CD4-positive, alpha-beta T cell treated with Interleukin-17A for 4 hours (primary cell): ENCODE measurements at places on chromosomes 5 and 9.
A peak's percentile ranks its signal among the peaks of the same experiment; 100 is the strongest.

DNA sequence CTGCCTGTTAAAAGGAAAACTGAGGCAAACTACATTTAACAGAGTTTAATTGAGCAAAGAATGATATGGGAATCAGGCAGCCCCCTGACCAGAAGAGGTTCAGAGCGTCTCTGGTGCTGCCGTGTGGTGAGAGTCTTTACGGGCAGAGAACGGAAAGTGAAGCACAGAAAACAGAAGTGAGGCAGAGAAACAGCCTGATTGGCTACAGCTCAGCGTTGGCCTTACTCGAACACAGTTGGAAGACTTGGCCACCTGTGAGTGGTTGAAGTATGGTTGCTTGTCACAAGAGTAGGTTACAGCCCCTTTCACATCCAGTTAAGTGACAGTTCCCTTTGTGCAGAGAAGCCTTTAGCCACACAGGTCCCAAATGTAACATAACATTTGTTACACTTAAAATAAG, 16.9 kb upstream of the FBP1 start:
- DNase-seq, result peak; percentile 47

DNA sequence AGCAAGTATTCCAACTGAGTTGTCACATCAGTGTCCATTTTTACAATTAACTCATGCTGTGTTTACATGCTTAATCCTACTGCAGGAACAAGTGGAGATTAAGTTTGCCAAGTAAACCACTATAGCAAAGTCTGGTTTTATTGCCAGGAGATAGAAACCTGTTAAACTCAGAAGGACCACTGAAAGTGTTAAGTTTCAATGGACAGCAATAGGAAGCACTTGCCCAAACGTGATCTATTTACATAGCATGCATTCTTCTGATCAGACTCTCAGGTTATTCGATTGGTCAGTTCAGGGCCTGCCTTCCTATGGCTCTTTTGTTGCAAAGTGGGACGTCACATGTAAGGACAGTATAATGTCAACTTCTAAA, 28.0 kb upstream of the IFNK start:
- no peak for DNase-seq

DNA sequence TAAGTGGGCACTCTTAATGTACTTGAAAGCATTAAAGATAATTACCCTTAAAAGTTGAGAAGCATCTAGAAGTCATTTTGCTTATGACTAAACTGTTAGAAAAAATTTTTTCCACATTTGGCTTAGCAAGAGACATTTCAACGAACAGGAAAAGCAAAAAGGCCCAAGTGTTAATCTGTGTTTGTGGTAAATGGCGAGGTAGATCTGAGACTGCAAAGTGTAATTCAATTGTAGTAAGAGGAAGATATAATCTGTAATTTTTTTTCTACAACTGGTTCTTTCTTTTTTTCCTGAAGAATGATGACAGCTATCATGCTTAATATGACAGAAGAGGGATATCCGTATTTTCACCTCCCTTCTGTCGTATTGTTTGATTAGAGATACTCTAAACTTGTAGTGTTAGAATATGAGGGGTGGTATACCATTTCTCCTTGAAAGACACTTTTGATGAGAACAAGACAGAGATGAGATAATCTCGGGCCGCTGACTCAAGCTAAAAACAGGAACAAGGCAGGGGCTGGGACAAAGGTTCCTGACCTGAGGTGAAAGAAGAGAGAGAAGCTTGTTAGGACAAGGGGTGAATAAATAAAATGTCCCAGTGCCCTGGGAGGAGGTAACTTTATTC, 459.3 kb upstream of the ZNF608 start:
- DNase-seq, result no peak

GRCh38 chr9:32045513-32045912, 338.9 kb upstream of the ACO1 start:
- DNase-seq, result no peak

DNA sequence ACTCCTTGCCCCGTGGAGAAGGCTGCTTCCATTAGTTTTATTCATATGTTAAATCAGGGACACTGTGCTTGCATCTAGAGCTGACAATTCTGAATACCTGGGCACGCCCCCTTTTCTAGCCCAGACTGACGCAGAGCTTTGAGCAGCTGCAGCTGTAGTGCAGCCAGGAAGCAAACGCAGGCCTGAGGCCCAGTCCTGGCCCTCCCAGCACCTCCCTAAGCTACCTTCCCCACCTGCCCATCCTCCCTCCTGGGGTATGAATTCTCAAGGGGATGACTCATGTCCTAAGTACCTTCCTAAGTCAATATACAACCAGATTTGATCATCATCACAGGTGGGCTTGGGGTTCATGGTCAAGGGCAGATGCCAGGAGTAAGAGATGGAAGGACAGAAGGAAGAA, 3.5 kb downstream of the PHF19 start:
- DNase-seq, result peak; percentile 70

GRCh38 chr5:38921174-38921573, 75.4 kb downstream of the OSMR start:
- no peak for DNase-seq

DNA sequence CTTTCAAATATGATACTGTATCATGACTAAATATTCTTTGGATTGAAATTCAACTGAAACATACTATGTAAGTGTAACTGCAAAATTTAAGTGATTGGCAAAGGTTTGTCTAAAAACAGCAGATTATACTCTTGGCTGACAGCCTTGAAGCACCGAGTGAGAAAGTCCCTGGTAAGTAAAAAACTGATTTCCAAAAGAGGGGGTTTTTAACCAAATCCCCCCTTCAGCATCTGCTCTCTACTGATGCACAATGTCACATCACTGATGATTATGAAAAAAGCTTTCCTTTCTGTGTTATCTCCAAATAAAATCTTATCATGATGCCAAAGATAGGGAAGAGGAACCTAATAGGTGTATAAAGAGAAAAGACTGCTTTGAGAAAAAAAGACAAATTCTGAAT, 141.0 kb downstream of the MEF2C start:
- no peak for DNase-seq

- no peak for DNase-seq
These were observed 1571.2 kb upstream of the C9orf72 start for GRCh38 chr9:29144476-29144875.

DNA sequence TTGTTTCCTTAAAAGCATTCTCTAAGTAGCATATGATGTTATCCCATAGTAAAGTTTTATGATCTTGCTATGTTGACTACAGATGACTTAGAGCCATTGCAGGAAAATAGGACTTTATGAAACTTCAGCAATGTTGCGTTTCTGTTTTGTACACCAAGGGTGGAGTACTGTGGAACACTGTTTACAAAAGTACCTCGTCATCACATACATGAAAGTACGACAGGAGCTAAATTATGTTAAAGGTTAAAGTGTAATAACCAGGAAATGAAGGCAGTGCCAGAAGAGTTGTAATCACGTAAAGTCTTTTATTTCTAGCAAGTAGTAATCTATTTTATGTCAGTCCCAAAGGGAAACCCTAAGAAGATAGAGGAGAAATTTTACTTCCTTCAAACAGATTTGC, 50.9 kb downstream of the C9orf85 start:
- no peak for DNase-seq

DNA sequence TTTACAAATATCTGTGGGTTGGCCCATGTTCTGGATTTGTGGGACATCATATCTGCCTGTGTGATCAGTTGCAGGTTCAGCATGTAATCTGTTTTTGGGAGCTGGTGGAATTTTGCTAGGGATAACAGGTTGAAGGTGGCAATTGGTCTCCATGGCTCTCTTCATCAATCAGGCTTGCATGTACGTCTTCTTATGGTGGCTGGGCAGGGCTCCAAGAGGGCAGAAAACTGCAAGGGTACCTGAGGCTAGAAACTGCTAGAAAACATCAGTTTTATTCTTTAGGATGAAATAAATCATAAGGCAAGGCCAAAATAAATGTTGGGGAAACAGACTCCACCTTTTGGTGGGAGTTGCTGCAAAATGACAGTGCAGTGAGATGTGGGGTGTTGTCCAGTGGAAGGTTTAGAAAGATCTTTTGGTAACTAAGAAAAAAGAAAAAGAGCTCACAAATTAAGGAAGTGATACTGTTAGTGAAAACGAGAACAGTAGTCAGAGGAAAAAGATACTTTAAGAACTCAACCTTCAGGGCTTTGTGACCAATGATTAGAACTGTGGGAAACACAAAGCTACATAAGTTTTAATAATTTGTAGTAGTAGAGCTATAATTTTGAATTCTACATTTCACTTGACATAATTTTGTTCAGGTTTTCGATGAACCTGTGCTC, 300.7 kb upstream of the IZUMO3 start:
- DNase-seq, result no peak

GRCh38 chr5:157469687-157470086, 9.7 kb downstream of the NIPAL4 start:
- no peak for DNase-seq

DNA sequence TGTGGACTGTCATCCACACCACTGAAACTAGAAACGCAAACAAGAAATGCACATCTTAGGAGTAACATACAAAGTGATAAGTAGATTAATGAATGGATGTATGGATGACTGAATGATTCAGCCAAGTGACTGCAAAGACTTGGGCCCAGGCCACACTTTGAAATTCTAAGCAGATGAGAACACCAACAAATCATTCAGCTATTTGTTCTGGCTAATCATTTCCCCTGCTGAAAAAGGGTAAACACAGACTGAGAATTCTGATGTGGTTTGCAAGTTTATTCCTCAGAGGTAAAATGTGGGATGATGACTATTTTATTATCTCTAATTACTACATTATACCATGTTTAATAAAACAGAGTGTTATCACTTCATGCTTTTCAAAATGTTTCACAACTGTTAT, 163.2 kb upstream of the ADAMTS16 start:
- DNase-seq, result no peak

DNA sequence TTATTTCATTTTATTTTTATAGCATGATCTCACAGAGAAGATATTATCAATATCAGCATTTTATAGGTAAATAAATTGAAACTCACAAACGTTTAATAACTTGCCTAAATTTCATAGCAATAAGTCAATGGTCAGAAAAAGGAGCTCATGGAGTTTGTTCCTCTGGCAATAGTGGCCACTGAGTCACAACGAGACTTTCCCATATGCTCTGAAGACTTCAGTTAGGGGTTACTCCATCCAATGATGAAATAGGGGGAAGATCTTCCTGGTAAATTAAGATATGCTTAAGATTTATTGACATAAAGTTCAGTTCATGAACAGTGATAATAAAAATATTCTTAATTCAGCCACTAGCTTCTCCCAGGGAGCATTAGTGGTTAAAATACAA, 43.5 kb upstream of the HTR4 start:
- no peak for DNase-seq

GRCh38 chr5:139686706-139687441, 38.7 kb downstream of the CXXC5 start:
- DNase-seq, result no peak

DNA sequence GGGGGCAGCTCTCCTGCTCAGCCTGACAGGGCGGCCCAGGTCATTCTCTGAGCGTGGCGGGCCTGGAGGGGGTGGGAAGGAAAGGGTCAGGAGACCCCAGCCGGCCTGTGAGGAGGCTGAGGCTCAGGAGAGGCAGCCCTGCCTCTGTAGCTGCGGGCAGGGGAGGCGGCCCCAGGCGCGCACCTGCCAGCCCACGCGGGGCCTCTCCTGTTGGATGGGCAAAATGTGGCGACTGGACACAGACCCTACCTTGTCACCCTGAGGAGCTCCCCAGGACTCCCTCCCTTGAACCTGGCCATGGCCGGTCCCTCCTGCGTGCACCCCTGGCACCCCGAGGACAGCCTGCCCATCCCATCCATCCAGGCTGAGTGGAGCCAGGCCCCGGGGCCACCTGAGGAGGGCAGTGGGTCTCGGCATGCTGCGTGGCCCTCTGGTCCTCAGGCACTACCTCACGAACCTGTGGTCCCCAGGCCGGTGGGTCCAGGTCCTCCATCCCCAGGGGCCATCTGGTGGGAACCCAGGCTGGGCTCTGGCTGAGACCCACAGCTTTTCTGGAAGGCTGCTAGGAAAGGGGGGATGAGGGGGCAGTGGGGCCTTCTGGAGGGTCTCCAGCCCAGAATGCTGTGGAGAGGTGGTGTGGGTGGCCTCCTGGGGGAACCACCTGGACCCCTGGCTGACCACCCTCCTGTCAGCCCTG, 15.1 kb upstream of the NRARP start:
- DNase-seq, result no peak

DNA sequence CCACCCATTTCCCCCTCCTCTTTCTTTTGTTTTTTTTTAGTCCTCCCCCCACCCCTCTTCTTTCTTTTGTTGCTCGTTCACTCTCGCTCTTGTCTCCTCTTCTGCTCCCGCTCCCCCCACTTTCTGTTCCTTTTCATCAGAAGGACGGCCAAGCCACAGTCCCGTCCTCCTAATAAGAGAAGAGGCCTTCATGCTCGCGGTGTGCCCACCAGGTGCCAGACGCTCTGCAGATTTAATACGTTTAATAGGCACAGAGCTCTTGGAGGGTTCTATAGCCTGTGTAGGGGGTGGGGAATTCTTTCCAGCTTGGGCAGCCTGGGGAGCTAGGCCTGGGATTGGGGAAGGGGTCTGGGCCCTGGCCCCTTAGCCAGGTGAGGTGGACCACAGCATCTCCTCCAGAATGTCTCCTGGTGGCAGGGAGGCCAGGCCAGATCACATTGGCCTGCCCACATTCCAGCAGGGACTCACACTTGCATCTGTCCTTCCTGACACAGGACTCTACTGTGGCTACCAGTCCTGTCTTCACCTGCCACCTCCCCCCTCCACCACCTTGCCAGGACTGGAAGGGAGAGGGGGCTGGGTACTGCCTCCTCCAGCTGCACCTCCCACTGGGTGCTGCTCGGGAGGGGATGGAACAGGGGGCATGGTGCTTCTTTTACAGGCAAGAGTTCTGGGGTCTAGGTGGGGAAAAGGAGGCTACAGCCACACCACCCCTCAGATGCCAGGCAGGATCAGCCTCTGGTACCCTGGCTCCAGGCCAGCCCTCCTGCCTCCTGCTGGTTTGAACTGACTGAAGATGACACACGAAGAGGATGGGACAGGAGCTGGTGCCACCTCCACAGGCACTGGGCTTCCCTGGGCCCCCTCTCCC, 6.1 kb upstream of the BARX1 start:
- no peak for DNase-seq

DNA sequence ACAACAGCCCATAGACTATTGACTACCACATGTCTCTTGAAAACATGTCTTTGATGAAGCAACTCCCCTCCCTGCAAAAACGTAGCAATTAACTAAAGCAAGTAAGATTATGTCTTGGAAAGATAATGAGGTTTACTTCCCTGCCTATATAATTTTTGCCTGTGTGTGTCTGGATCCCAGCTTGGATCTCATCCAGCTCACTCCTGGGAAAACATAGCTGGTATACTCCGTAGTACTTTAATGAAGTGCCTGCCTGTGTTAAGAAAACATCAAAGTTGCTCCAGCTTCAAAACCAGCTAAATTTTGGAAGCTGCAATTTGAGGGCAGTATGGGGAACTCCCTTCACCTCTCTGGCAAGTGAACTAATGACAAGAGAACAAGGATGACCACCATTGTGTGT, 182.6 kb upstream of the C9orf72 start:
- DNase-seq, result no peak

- DNase-seq, result no peak
These were observed 227.7 kb upstream of the GRAMD2B start for GRCh38 chr5:126195410-126196100.

- DNase-seq, result no peak
These were observed 24.4 kb upstream of the ARSI start for GRCh38 chr5:150327139-150327538.

- no peak for DNase-seq
These were observed 48.9 kb upstream of the DMRT1 start for GRCh38 chr9:792331-793260.
